Motor neuron (in vitro differentiated cells): ENCODE measurements at places on chromosomes 11 and 22. TPM values are rescaled to one million over a fixed set of nuclear protein-coding genes. Genes with fewer than 3 reads are reported as not detected.

DNA sequence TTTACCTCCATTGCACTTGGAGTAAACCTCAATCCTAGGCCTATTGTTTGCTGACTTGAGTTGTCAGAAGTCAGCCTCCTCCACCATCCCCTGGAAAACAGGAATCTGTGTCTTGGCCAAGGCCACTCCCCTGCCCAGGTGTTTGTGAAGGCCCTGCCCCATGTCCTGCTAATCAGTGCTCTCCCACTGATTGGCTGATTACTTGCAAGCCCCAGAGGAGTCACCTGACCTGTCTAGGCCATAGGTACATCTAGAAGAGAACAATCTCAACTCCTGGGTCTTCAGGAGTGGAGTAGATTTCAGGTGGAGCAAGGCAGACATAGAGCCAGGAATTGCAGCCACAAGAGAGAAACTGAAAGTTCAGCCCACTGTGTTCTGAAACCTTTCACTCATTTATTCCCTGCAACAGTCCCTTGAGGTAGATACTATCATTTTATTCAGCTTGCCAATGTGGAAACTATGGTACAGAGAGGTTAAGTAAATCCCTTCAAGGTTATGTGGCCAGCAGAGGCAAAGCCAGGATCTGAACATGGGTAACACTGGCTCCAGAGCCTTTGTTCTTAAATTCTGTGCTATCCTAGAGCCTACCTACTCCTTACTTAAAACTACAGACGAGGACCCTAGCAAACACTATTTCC is 10.4 kb downstream of the OAF start:
- no peak for ATAC-seq

The GLB1L2 gene
- 5.3 and 6.2 TPM in 2 replicates for total RNA-seq

The NCAPD3 gene
- 11.1 and 12.7 TPM in 2 replicates for total RNA-seq

The OR2AG2 gene
- total RNA-seq: 0.34 and 0.66 TPM in 2 replicates

The RGL4 gene
- total RNA-seq: 0.36 and 1.0 TPM in 2 replicates

The SLN gene
- total RNA-seq: not detected in 2 replicates
